ENCODE measurements at places on chromosomes 12 and 14.

DNA sequence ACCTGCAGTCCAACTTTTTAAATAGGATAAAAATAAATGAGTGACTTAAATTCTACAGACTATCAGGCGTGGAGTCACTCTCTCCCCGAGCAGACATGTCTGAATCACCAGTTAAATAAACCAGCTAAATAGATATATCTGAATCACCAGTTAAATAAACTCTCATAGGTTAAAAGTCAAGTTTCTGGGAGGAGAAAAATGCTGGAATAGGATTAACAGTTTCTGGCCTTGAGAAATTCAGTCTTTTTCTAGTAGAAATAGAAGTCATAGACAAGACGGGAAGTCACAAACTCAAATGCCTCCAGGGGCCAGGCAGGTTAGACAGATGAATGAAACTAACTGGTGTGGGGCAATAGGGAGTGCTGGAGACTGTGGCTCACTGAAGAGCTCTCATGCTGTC is 258.6 kb upstream of the TMEM132C start:
- DNase-seq, result no peak

- no peak for DNase-seq
Measured at GRCh38 chr14:37580146-37580545, 14.9 kb downstream of the FOXA1 start.

DNA sequence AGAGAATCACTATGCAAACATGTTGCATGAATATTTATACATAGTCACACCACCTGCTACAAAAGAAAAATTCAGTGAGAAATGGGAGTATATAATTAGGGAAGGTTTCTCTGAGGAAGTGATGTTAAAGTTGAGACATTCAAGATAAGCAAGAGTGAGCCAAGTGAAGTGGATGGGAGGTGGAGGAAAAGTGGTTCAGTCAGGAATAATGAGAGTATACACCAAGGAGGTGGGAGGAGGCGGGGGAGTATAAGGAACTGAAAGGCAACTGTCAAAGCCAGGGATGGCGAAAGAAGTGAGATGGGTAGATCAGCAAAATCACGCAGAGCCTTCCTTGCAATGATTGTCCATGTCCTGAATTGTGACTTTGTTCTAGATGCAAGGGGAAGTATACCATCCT is 33.7 kb downstream of the PRKD1 start:
- no peak for DNase-seq

GRCh38 chr12:50642035-50642451 is 121.9 kb upstream of the ATF1 start:
- peak; percentile 50 for DNase-seq

DNA sequence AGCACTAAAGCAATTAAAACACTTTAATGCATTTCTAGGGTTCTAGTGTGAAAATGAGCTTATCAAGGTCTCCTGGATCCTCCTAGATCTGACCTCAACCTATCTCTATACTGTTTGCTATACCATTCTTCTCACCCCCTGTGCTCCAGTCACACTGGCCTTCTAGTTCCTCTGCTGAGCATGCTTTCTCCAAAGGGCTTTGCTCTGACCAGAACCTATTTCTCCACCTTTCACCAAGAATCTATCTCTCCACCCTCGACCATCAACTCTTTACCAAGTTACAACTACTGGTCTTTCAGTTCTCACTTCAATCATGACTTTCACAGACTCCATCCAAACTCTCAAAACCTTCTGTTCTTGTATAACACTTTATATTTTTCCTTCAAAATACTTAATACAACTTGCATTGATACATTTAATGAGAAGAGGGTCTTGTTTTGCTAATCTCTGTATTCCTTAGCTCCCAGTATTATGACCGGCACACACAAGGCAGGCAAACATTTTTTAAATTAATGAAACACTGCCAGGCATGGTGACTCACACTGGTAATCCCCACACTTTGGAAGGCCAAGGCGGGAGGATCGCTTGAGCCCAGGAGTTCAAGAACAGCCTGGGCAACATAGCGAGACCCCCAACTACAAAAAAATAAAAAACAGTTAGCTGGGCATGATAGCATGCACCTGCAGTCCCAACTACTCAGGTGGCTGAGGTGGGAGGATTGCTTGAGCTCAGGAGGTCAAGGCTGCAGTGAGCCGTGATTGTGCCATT is 22.8 kb downstream of the PPP1R12A start:
- DNase-seq, result no peak

DNA sequence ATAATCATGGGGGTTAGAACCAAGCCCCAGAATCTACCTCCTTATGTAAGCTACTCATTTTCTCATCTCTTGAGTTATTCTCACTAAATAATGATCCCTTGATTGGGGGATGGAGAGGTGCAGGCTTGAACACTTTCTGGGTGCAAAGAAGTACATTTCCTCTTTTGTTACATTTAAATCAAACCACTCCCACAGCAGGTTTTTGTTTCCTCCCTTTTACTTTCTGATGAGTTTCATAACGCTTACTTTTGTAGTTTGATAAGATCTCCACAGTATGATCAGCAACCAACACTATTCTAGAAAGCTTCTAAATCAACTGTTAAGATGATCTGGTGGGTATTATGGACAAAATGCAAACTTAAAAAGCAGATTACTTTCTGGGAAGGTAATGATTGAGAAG is 20.5 kb downstream of the VCPKMT start:
- no peak for DNase-seq

DNA sequence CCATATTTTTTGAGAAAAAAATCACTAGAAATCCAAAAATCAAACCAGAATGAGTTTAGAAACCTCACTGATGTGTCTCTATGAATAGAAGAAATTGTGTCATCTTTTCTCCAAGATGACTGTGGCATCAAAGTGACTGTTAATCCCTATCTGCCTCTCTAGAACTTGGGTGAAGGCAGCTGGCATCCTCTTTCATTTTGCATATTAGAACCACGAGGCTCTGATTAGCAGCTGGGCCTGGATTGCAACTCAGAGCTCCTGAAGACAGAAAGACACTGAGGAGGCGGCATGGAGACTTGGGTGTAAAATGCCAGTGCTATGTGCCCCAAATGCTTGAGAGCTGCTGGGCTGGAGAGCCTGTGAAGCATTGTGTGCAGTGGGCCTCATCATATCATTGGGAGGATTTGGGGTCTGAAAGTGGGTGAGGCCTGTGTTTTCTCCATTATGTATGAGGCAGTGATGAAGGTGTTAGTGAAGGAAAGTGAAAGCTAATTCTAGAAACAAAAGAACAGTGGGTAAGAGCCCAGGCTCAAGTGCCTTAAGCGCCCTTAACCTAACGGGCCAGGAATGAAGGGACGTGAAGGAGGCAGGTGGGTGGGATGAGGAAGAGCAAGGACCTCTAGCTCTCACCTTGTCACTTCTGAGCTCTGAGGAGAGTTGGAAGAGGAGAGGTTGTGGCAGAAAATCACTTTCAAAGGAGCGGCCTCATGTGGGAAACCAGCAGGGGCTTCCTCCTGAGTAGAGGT is 26.2 kb downstream of the NKX2-8 start:
- DNase-seq, result no peak

- DNase-seq, result no peak
Measured at GRCh38 chr12:77161944-77162343, 96.6 kb upstream of the E2F7 start.

- DNase-seq, result no peak
Measured at GRCh38 chr12:106645465-106646330, 62.9 kb downstream of the RFX4 start.

GRCh38 chr14:104392396-104393198 is 187.0 kb upstream of the C14orf180 start:
- no peak for DNase-seq

- DNase-seq, result no peak
Measured at GRCh38 chr14:24816011-24816928, 182.3 kb upstream of the GZMB start.

- no peak for DNase-seq
Measured at GRCh38 chr12:132236930-132237771, 92.2 kb downstream of the GALNT9 start.

DNA sequence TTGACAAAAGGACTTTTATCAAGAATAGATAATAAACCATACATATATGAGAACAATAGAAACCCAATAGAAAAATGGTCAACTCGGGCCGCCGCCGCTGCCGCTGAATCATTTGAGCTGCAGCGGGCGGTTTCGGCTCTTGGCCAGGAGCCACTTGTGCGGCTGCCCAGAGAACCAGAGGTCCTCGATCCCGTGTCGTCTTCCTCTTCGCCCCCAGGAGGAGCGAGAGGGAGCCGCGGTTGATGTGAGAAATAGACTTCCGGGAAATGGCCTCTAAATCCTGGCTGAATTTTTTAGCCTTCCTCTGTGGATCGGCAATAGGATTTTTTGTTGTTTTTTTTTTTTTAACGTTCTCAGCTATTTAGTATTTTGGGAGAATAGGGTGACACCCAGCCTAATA is 44.8 kb downstream of the CPSF6 start:
- peak; percentile 53 for DNase-seq

DNA sequence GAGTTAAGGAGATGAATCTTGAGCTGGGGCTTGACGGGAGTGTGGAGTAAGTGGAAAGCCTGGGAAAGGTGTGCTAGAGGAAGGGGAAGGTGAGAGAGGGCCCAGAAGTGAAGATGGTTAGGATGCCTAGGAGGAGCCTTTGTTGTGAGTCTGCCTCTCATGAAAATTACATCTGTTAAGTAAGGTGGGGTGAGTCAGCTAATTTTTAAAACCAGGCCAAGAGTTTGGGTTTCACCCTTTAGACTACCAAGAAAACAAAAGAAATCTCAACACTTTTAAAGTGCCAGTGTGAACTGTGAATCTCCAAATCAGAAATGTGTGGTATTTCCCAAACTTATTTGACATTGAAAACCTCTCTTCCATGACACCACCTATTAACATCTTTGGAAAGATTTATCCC is 185.2 kb downstream of the CRADD start:
- DNase-seq, result no peak

Data from astrocyte of the cerebellum (primary cell).